ENCODE measurements at places on chromosomes 11 and 22. TPM values are rescaled to one million over a fixed set of nuclear protein-coding genes. Genes with fewer than 3 reads are reported as not detected.

The MPPED1 gene
- not detected for total RNA-seq

The LMNTD2 gene
- total RNA-seq: 1.4 TPM

The KRTAP5-10 gene
- total RNA-seq: not detected

The OR5P2 gene
- total RNA-seq: not detected

The ATM gene
- total RNA-seq: 66.3 TPM

The MPEG1 gene
- total RNA-seq: 27.1 TPM

The RAG2 gene
- not detected for total RNA-seq

The KREMEN1 gene
- 19.1 TPM for total RNA-seq

The GDPD4 gene
- total RNA-seq: not detected

- DNase-seq: peak; percentile 44
Observed at GRCh38 chr11:103806130-103806895, 230.1 kb upstream of the DDI1 start.

- no peak for DNase-seq
Observed at GRCh38 chr11:65616575-65617001, 1.0 kb downstream of the PCNX3 start.

GRCh38 chr22:50699001-50699755 lies 26.6 kb downstream of the SHANK3 start:
- peak; percentile 38 for DNase-seq

DNA sequence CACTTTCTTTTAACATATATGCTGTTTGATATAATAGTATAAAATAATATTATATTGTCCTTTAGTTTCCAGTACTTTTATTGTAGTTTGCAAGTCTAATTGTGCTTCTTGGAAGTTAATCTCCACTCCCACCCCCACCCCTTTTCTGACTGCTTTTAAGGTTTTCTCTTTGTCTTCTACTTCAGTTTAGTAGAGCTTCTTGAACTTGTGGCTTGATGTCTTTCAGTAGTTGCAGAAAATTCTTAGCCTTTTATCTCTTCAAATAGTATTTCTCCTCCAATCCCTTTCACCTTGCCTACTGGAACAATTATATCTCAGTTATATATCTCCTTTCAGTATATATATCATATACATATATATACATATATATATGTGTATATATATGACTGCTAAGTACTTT lies 56.6 kb downstream of the PARVG start:
- DNase-seq: no peak

GRCh38 chr11:81970886-81971285 lies 762.8 kb downstream of the FAM181B start:
- DNase-seq: no peak

GRCh38 chr11:72433455-72434036 lies 785 bp downstream of the CLPB start:
- no peak for DNase-seq

DNA sequence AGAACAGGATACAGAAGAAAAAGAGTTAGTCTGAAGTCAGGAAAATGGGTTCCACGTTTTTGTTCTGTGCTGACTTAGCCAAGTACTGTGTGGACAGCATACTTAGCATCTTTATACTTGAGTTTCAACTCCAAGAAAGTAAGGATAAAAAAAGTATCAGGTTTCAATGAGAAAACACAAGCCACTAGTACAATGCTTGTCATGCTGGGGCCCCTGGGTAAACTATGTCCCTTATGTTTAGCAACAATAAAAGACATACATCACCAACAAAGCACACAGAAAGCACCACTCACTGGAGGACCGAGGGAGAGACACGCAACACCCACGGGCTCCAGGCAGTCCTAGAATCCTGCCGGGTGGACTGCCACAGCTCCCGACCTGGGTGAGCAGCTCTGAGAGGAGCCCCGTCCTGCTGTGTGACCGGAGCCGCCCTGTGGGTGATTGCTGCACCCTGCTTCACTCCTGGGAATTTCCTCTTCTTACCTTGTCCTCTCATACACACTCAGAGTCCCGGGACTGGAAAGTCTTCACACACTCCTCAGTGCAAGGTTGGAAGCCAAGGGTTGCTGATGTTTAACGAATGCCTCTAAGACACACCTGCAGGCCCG lies 890.5 kb downstream of the BRD1 start:
- no peak for DNase-seq

DNA sequence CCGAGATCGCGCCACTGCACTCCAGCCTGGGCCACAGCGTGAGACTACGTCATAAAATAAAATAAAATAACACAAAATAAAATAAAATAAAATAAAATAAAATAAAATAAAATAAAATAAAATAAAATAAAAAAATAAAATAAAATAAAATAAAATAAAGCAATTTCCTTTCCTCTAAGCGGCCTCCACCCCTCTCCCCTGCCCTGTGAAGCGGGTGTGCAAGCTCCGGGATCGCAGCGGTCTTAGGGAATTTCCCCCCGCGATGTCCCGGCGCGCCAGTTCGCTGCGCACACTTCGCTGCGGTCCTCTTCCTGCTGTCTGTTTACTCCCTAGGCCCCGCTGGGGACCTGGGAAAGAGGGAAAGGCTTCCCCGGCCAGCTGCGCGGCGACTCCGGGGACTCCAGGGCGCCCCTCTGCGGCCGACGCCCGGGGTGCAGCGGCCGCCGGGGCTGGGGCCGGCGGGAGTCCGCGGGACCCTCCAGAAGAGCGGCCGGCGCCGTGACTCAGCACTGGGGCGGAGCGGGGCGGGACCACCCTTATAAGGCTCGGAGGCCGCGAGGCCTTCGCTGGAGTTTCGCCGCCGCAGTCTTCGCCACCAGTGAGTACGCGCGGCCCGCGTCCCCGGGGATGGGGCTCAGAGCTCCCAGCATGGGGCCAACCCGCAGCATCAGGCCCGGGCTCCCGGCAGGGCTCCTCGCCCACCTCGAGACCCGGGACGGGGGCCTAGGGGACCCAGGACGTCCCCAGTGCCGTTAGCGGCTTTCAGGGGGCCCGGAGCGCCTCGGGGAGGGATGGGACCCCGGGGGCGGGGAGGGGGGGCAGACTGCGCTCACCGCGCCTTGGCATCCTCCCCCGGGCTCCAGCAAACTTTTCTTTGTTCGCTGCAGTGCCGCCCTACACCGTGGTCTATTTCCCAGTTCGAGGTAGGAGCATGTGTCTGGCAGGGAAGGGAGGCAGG lies at the start of gene GSTP1:
TSS of gene GSTP1 (plus strand) at position 566 of the 958 bp plus-strand sequence. CDS start at position 598, 32 bp downstream.
- peak; percentile 95 for DNase-seq

DNA sequence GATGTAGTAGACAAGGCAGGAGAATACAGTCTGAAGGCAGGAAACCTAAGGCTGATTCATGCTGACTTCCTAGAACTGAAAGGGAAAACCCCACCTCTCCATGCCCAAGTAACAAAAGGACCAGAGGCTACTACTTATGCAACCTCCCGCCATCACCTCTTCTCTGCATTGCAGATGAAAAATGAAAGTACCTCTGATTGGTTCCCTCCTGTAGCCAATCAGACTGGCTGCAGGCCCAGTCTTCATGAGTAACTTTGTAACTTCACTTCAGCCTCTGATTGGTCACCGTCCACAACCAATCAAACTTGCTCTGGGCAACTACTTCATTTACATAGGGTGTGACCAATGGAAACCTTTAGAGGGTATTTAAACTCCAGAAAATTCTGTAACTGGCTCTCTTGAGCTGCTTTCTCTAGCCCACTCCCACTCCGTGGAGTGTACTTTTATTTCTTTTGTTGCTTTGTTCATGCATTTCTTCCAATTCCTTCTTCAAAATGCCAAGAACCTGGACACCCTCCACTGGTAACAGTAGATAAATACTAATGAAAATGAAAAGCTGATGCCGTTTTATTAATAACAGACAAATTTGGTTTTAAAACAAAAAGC lies 5.2 kb upstream of the MAP6 start:
- no peak for DNase-seq

DNA sequence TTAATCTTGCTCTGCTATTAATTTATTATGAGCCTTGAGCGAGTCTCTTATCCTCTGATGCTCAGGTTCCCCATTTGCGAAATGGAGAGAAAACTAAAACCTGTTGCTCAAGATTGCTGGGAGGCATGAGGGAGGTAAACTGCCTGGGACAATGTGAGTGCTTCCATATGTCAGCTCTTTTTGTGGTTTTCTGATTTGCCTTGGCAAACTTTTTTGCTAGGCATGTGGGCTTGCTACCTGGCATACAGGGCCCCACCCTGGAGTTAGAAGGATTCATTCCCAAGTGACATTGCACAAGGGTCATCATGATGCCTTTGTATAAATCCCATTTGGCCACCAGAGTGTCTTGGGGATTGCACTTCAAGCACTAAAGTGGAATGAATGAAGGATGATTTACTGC lies 22.4 kb downstream of the TSPAN18 start:
- DNase-seq: no peak

GRCh38 chr11:130840679-130841078 lies 75.6 kb downstream of the SNX19 start:
- DNase-seq: no peak

DNA sequence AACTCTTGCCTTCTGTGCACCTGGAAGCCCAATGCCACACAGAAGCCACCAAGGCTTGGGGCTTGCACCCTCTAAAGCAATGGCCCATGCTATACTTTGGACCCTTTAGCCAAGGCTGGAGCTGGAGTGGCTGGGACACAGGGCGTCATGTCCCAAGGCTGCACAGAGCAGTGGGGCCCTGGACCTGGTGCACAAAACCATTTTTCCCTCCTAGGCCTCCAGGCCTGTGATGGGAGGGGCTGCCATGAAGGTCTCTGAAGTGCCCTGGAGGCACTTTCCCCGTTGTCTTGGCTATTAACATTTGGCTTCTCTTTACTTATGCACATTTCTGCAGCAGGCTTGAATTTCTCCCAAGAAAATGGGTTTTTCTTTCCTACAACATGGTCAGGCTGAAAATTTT lies 20.6 kb upstream of the TMEM45B start:
- DNase-seq: no peak

DNA sequence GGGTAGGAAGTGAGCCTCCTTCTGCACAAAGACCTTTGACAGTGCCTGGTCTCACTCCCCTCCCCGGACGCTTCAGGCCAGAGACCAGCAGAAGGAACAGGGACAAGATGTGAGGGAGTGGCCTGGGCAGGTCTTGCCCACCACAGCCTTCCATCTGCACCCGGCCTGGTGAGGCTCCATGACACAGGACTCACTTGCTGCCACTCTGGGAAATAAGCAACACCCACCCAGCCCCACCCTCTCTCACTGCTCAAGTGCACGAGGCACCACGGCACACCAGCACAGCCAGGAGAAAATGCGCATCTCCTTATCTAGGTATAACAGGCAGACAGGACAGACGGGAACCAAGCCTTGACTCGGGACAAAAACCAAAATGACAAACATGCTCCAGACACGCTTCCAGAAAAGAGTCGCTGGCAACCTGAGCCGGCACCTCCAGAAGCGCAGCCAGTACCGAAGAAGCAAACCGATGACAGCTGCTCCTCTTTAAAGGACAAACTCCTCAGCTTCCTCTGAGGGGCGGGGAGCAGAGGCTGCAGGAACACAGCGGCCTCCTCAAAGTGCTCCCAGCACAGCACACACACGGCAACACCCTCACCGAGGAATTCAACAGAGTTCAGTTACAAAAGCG lies 41.7 kb downstream of the BRD1 start:
- DNase-seq: peak; percentile 59
